ENCODE measurements at places on chromosomes 5 and 9. TPM values are rescaled to one million over a fixed set of nuclear protein-coding genes. Genes with fewer than 3 reads are reported as not detected.

Gene OGN
- total RNA-seq = 0.08 TPM

Gene SLCO6A1
- not detected for total RNA-seq

Gene CDKN2A
- total RNA-seq = not detected

Gene TERT
- total RNA-seq = 8.9 TPM

Gene PTPA
- total RNA-seq = 114 TPM

Gene PCDHGB6
- total RNA-seq = 0.23 TPM

Gene IL13
- total RNA-seq = not detected

DNA sequence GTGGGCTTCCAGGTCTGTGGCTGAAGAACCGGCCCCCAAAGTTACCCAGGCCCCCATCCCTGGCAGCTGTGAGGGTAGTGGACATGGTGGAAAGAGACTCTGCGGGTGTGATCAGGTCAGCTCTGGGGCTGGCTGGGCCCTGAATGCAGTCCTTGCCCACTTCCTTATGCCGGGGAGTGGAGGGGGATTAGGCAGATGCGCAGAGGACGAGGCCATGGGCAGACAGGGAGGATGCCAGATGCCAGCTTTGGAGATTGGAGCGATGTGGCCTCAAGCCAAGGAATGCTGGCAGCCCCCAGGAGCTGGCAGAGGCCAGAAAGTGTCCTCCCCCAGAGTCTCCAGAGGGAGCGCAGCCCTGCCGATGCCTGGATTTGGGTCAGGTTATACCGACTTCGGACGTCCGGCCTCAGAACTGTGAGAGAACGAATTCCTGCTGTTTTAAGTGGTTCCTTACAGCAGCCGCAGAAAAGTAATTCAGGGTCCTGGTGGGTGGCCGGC, 69.8 kb downstream of the ADAMTS2 start:
- peaks cover 7% of the 10 kb centered on the region for H3K4me1 ChIP-seq
- H3K36me3 ChIP-seq = no peaks in the 10 kb centered on the region
- no peak overlapping the region for H3K27ac ChIP-seq
- no peak for DNase-seq
- H3K4me3 ChIP-seq = no peak overlapping the region

DNA sequence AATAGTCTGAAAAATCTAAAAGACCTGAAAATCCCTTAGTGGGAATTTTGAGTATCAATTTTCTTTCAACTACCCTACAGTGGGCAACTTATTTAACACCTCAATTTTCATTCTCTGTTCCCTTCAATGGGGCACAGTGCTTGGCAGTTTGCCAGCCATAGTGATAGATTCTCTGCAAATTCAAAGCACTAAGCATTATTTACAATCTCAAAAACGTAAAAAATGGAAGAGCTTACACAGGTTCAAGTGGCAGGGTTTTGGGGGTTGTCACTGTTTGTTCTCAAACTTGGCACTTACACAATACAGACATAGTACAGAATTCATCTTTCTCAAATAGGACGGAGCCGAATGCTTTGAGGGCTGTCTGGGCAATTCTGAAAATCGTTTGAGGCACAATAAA, 515.0 kb downstream of the EFNA5 start:
- DNase-seq = no peak
- H3K36me3 ChIP-seq = no peaks in the 10 kb centered on the region
- no peak overlapping the region for H3K4me3 ChIP-seq
- no peaks in the 10 kb centered on the region for H3K27me3 ChIP-seq

- H3K27me3 ChIP-seq = no peaks in the 10 kb centered on the region
- H3K36me3 ChIP-seq = no peaks in the 10 kb centered on the region
- no peak overlapping the region for H3K27ac ChIP-seq
- H3K4me3 ChIP-seq = no peak overlapping the region
- no peak for DNase-seq
These were observed 6.7 kb downstream of the GCNT1 start for GRCh38 chr9:76465442-76466298.

DNA sequence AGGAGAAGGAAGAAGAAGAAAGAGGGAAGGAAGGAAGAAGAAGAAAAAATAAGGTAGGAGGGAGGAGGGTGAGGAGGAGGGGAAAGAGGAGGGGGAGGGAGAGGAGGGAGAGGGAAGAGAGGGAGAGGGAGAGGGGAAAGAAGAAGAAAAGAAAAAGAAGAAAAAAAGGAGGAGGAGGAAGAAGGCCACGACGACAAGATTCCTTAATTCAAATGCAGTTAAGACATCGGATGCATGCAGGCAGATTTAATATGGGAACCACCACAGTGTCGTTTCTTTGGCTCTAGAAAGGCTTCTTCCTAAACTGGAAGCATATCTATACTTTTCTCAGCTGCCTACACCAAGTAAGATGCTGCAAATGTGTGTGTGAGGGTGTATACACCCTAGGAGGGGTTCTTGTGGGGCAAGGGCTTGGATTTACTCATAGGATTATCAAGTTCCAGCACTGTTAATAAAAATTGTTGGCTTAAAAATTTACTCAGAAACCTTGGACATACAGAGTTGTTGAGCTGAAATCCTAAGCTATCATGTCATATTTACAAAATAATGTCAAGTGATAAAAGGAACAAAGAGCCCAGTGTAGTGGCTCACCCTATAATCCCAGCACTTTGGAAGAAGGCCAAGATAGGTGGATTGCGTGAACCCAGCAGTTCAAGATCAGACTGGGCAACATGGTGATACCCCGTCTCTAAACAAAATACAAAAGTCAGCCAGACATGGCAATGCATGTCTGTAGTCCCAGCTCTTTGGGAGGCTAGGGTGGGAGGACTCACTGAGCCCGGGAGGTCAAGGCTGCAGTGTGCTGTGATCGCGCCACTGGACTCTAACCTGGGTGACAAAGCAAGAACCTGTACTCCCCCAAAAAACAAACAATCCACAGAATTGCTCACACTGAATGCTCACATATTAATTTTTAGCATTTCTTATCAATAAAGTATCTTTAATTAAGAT, 108.5 kb downstream of the UBAP2 start:
- peaks cover 33% of the 10 kb centered on the region for H3K36me3 ChIP-seq
- DNase-seq = no peak
- no peaks in the 10 kb centered on the region for H3K27me3 ChIP-seq
- H3K4me1 ChIP-seq = peaks cover 16% of the 10 kb centered on the region
- H3K4me3 ChIP-seq = no peak overlapping the region

DNA sequence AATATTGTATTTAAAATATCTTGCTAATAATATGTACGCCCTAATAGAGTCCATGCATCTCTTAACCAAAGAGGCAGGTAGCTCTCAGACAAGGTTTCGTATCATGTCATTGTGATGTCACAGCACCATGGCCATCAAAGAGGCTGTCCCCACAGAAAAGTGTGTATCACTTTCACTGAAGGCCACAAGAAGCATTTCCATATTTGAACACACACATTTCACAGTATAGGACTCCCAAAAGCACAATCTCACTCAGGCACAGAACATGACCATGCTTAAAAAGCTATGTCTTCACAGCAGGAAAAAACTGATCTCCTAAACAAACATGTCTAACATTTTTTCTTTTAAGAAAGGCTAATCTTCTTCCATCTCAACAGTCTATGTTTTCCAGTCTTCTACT, 133.8 kb downstream of the DENND1A start:
- no peaks in the 10 kb centered on the region for H3K4me1 ChIP-seq
- H3K27me3 ChIP-seq = no peaks in the 10 kb centered on the region
- no peak overlapping the region for H3K27ac ChIP-seq
- no peaks in the 10 kb centered on the region for H3K36me3 ChIP-seq
- no peak for DNase-seq

DNA sequence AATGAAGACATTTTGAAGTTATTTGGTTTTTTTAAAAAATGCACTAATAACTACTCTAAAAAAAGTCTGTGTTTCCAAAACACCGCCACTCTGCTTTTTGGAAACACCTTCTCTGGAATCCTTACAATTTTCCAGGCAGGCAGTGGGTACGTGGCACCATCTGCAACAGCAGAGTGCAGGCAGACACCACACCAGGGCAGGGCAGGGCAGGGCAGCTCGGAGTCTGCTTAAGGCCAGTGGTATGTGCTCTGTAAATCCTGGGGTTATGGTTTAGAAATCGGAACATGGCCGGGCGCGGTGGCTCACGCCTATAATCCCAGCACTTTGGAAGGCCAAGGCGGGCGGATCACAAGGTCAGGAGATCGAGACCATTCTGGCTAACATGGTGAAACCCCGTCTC, 97.6 kb downstream of the TLE1 start:
- H3K27ac ChIP-seq = no peak overlapping the region

DNA sequence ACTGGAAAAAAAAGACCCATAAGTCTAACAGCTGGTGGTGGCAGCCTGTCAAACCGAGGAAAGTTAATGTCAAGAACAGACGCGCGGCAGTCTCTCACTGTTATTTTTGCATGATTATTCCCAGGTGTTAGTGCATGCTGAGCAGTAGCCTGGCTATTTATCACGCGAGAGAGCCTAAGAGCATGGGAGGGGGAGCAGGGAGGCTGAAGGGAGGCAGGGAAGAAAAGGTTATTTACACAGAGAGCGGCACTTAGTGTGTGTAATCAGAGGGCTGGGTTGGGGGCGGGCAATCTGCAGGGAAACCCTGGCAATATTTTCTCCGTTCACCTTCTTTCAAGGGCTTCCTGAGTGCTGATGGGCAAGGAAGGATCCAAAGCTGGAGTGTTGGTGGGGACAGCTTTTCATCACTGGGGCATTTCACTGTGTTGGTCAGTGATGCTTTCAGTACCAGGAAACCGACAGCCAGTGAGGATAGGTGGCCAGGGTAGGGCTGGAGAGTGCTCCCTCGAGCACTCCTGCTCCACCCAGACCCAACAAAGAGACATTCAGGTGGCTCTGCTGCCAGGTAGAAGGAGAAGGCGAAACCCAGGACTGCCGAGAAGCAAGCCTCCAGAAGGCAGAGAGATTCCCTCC, 39.6 kb downstream of the ZNF608 start:
- H3K27me3 ChIP-seq = no peaks in the 10 kb centered on the region
- H3K36me3 ChIP-seq = no peaks in the 10 kb centered on the region
- H3K27ac ChIP-seq = peak overlapping the region; percentile 86

- H3K36me3 ChIP-seq = peaks cover 6% of the 10 kb centered on the region
- H3K4me1 ChIP-seq = no peaks in the 10 kb centered on the region
- no peak overlapping the region for H3K27ac ChIP-seq
- no peaks in the 10 kb centered on the region for H3K27me3 ChIP-seq
- DNase-seq = no peak
These were observed 33.4 kb downstream of the SECISBP2 start for GRCh38 chr9:89351584-89352300.

GRCh38 chr5:133205649-133206048, 153.8 kb downstream of the HSPA4 start:
- H3K4me1 ChIP-seq = 0 out of 2 replicates have a peak, but pooled peaks cover 4% of the 10 kb centered on the region
- H3K36me3 ChIP-seq = no peaks in the 10 kb centered on the region
- no peak overlapping the region for H3K27ac ChIP-seq
- no peak overlapping the region for H3K4me3 ChIP-seq
- H3K27me3 ChIP-seq = no peaks in the 10 kb centered on the region

- no peaks in the 10 kb centered on the region for H3K4me1 ChIP-seq
- H3K27me3 ChIP-seq = peaks cover 3% of the 10 kb centered on the region
- H3K4me3 ChIP-seq = no peak overlapping the region
- no peak for DNase-seq
These were observed 38.9 kb upstream of the TIFAB start for GRCh38 chr5:135491038-135491551.

DNA sequence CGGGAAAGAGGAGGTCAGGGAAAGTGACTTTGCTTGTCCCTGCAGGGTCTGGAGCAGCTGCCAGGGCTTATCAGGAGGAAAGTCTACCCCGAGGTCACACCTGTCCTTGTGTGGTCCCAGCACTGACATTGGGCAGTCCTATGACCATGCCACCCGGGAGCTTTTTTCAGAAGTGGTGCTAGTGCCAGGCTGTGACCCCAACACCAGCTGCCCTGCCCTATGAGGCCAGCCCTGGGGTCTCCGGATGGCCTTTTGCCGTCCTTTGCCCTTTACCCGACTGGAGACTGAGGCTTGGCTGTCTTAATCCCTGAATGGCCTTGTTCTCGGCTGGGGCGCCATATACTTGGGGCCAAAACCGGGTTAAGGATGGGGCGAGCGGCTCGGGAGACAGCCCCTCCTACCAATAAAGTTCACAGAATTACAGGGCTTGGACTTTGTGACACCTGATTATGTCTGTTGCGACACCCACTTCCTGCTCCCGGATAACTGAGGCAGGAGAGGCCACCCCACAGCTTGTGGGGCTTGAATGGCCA, 22.2 kb upstream of the SLC9A3 start:
- no peak for DNase-seq
- H3K4me1 ChIP-seq = no peaks in the 10 kb centered on the region
- H3K27me3 ChIP-seq = peaks cover 2% of the 10 kb centered on the region
- H3K27ac ChIP-seq = no peak overlapping the region
- H3K36me3 ChIP-seq = no peaks in the 10 kb centered on the region
- no peak overlapping the region for H3K4me3 ChIP-seq

GRCh38 chr5:150596826-150597225, 43.6 kb upstream of the SYNPO start:
- no peaks in the 10 kb centered on the region for H3K27me3 ChIP-seq
- no peaks in the 10 kb centered on the region for H3K36me3 ChIP-seq
- no peak overlapping the region for H3K27ac ChIP-seq
- DNase-seq = no peak

GRCh38 chr5:180204276-180204819, 4.7 kb downstream of the RASGEF1C start:
- no peak overlapping the region for H3K4me3 ChIP-seq
- peaks cover 3% of the 10 kb centered on the region for H3K4me1 ChIP-seq
- no peaks in the 10 kb centered on the region for H3K36me3 ChIP-seq
- no peak for DNase-seq

DNA sequence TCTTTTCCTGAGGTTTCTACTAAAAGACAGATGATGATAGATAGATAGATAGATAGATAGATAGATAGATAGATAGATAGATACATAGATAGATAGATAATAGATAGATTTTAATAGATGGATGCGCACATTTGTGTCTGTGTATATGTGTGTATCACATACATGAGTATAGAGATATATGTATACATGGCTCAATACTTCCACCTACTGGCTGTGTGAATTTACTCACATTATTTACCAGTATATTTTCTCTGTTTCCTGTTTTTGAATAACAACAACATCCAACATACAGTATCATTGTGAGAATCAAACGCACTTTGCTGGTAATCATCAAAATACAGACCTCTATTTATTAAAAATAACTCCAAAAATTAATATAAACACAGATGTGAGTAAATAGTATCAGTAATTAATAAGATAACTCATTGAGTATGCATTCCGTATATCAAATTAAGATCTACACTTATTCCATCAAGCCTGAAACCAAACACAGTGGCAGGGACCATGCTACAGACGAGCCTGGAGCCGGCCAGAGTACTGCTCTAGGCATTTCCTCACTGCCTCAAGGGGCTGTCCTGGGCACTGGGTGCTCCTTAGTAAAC, 338.0 kb downstream of the SEMA5A start:
- H3K27ac ChIP-seq = no peak overlapping the region
- no peaks in the 10 kb centered on the region for H3K27me3 ChIP-seq
- H3K4me1 ChIP-seq = no peaks in the 10 kb centered on the region
- DNase-seq = peak; percentile 35
- no peaks in the 10 kb centered on the region for H3K36me3 ChIP-seq

Measured in Panc1 (cell line).